ENCODE measurements at places on chromosomes 12 and 14.

DNA sequence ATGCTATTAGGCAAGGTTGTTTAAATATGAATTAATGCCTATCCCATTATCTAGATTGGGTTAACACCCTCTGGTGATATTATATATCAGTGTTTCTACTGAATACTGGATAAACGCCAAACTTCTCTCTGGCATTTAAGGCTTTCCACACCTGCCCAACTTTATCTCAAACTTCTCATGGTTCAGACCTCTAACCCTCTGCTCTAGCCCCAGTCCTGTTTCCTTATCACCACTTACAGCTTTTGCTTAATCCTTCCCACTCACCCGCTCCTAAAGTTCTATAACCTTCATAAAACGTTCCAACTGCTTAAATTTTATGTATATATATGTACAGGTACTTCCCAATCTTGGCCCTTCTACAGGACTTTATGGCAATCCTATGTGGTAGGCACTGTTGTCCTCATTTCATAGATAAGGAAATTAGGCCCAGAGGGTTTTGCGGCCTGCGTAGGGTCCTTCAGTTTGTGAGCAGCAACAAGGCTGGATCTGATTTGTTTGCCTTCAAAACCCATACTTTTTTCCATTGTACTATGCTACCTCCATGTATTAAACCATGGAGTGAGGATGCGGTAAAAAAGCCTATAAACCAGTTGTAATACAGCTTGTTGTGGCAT, 1.2 kb downstream of the LPCAT3 start:
- no peak for DNase-seq

DNA sequence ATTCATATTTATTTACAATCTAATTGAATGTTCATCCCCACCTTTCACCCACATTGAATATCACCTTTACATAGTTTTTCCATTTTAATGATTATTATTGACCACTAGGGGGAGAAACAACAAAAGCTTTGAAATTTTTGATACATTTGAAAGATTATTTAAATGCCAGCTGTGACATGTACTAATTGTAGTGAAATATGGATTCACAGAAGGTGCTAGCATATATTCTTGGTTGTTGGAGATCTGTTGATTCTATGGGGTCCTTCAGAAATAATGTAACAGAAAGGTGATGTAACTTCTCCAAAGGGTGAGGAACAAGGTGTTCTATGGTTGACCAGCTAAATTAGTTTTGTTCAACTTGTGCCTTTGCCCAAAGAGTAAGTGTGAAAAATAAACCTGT, 22.4 kb upstream of the GPR33 start:
- no peak for DNase-seq

GRCh38 chr14:34843011-34843554, 32.1 kb downstream of the BAZ1A start:
- DNase-seq: no peak

DNA sequence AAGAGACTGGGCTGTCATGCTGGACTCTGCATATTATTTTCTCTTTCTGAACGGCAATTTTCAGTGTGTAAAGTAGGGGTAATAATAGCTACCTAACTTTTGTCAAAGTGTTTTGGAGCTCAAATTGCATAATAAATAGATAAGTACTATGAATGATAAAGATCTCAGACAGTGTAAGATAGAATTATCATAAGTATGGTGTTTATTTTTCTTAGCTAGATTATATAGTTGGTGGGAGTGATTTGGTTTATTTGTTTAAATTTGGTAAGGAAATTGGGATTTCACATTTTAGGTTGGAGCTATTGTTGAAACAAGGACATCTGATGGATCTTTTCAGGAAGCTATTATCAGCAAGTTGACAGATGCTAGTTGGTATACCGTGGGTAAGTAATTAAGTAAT, 7.4 kb downstream of the ARID4A start:
- no peak for DNase-seq

- no peak for DNase-seq
Observed at GRCh38 chr14:66104486-66104885, 381.7 kb upstream of the CCDC196 start.

DNA sequence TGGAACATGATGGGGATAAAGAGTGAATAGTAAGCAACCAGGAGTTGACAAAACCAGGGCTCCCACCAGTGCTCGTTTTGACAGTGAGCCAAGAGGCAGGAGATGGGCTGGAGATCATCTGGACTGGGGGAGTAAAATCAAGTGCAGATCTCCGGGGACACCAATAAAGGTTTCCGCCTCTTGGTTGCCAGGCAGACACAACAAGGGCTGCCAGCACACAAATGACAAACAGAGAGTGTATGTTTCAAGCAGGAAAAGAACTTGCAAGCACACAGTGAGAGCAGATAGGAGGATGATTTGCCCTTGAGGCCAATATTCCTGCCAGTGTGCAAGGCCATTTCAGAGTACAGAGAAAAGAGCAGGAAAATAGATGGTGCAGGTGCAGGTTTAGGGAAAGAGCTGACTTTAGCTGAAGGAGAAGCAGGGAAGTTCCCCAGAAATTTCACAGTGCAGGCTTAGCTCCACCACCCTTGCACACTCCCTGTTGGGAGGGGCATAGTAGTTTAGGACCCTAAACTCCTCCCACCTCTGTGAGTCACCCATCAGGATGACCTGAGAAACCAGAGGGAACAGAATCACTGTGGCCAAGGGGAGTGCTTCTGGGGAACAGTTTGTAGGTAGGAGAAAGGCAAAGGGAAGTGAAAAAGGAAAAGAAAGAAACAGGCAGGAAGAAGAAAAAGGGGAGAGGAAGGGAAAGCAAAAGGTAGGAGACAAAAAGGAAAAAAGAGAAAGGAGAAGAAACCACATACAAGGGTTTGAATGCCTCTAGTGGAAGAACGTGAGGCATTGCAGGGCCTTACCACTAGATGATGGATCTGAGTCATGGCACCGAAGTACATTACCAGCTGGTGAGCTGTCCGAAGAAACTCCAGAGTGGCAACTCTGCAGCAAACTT, 404.4 kb downstream of the SLC6A15 start:
- no peak for DNase-seq

DNA sequence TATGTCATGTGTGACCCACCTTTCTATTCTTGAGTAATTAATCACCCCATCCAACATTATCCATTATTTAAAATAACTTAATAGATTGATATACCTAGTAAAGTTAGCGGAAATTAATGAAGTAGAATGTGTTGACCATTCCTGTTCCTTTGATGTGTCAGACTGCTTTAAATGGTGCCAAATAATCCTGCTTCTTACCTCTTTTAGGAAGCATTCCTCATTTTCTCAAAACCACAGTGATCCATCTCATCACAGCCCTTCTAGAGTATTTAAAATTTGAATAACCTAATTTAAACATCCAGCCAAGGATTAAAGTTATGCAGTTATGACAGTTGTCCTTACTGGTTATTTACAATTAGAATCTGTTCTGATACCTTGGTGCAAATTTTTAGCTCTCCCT, 6.9 kb downstream of the MGAT4C start:
- no peak for DNase-seq

DNA sequence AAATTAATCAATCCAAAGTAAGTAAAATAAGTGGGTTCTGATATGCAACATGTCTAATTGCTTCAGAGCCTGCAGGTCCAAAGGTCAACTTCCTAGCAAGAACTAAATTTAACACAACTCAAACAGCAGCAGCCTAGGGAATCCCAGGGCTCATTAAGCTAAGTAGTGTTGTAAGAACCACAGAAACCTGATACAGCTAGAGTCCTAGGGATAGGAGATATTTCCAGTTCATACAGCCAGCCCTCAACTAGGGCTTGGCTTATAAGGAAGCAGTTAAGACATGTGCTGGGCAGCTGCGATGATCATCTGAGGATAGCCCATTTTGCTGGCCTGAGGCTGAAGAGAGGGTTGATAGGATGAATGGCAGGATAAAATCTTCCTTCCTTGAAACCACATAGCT, at the start of gene OR4Q3:
Gene OR4Q3, plus strand, starts transcription at position 316 of the 400 bp plus-strand sequence.
- DNase-seq: no peak

- DNase-seq: peak; percentile 20
Observed at GRCh38 chr12:53224897-53225634, 6.9 kb downstream of the RARG start.

DNA sequence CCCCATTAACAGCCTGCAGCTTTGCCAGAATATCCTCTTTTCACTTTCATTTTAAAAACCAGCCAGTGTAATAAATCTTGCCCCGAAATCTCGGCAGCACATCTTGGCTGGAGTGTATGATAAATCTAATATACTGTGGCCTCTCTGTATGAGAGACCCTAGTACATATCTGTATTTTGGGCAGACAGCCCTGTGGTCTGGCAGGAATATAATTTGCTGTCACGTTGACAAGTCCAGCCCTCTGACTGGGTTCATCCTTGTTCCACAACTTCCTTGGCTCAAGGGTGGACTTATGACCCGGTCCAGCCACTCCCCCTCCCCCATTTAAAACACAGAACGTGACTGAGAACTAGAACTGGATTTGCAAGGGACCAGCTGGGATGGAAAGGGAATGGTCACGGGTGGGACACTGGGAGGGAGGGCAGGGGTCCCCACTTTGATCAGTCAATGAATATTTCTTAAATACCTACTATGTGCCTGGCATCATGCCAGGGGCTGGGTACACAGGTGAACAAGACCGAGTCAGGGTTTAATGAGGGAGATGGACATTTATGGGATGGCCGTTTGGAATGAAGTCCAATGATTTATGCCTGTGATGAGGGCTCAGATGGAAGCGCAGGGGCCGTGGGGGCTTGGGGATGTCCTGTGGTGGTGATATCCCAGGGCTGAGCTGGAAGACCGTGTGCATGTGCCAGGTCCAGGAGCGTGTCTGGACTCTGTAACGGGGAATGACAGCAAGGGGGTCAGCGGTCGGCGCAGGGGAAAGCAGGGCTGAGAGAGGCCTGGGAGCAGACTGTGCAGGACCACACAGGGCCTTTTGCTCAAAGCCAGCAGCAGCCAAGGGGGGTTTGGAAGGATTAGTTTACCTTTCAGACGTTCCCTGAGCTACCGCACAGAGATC, 190.5 kb downstream of the PHETA1 start:
- DNase-seq: no peak

- DNase-seq: peak; percentile 10
Observed at GRCh38 chr14:99732436-99733210, 48.5 kb downstream of the CYP46A1 start.

DNA sequence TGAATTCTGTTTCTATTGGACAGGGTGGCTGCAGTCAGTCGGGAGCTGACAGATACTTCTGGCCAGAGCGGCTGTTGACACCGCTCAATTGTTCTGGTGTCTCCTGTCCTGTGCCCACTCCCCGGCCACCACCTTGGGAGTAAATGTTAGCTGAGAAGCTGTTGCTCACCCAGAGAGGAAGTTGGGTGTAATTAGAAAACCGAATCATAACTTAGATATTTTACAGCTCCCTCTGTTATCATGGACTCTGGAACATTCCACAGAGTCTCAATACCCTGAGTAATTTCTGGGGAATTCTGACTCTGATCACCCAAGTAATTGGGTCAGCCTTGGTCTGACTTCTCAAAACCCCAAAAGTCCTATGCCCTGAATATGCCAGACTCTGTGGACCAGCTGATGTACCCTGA, 58.3 kb upstream of the RFLNA start:
- DNase-seq: no peak

DNA sequence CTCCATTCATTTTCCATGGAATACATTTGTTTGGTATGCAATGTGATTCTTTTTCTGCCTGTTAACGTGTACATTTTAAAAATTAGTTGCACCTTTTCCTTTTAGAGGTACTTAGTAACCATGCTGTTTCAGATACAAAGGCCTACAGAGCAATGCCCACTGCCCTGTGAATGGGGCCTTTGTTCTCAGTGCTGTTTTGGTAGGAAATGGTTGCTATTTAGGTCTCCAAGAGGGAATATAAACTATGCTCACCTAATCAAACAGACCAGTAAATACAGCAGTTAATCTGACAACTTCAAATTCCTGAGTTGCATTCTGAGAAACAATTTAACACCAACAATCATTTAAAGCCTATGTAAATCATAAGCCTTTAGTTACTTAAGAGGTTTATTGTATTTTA, 188.7 kb downstream of the BCAT1 start:
- no peak for DNase-seq

DNA sequence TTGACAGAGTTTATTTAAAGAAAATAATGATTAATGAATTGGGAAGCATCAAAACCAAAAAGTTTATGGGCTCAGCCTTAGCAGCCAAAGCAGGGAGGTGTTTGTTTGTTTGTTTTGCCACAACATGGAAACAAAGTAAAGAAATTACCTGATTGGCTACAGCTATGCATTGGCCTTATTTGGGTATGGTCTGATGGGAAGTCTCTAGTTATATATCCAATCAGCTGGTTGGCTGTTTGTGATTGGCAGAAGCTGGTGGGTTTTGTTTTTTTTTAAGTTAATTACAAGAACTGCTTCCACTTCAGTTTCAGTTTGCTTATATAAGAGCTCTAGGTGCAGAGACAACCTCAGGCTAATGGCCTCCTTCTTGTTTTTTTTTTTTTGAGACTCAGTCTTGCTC, 4.6 kb upstream of the LEMD3 start:
- DNase-seq: no peak

GRCh38 chr14:90632451-90632850, 183.8 kb downstream of the TTC7B start:
- no peak for DNase-seq

- no peak for DNase-seq
Observed at GRCh38 chr12:98998697-98999299, 353.7 kb downstream of the APAF1 start.

DNA sequence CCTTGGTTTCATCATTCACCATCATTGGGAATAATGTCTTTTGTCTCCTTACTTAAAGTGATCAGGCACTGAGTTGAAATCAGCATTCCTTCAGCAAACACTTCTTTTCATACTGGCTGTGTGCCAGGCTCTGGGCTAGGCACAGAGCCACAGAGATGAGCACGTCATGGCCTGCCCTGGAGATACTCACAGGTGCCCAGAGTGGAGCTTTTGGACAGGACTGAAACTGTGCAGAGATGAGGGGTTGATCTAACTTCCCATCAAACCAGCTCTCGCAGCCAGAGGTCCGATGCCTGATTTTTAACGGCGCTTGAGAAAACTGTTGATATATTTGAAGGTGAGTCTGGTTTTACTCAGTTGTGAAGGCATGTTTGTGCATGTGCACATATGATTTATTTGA, 43.1 kb downstream of the CACNA1C start:
- no peak for DNase-seq

DNA sequence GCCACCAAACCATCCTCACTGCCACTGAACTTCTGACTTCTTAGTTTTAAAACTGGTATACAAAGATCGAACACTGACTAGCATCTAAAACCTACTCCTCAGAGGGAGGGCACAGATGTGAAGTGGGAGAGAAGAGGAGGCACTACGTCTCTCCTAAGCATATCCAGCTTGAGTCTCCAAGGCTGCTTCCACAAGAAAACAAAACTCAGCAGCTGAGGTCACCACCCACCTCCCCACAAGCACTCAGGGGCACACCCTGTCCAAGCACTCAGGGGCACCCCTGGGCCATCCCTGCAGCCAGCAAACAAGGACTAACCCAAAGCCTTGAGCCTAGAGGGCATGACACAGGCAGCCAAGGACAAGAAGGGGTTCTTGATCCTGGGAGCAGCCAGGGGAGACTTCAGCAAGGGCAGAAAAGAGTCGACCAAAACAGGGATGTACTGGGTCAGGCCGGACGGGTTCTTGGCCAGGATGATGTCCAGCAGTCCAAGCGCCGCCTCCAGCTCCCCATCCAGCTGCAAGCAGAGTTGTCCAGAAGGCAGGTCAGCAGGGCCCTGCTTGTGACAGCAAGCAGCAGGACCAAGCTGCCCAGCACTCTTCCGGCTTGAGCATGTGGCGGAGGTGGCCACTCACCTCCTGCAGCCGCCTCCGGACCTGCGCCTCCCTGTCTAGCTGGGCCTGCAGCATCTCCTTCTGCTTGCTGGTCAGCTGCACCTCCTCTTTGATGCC, 34.8 kb downstream of the GCN1 start:
- no peak for DNase-seq

GRCh38 chr12:93621986-93622385, 49.5 kb downstream of the SOCS2 start:
- no peak for DNase-seq

GRCh38 chr14:32702562-32702961, 236.1 kb upstream of the NPAS3 start:
- peak; percentile 49 for DNase-seq

Data from psoas muscle (tissue), 8 donors.